ENCODE measurements at places on chromosomes 16 and 17. TPM values are rescaled to one million over a fixed set of nuclear protein-coding genes. Genes with fewer than 3 reads are reported as not detected.
A peak's percentile ranks its signal among the peaks of the same experiment; 100 is the strongest.

GRCh38 chr16:8716592-8716991 lies 42.2 kb downstream of the ABAT start:
- no peak for DNase-seq

- DNase-seq: peak; percentile 73
Observed at GRCh38 chr16:84013787-84014569, 28.6 kb downstream of the SLC38A8 start.

GRCh38 chr17:64497565-64498035 lies 746 bp upstream of the POLG2 start:
- DNase-seq: no peak

GRCh38 chr16:79298894-79299799 lies 301.4 kb downstream of the MAF start:
- no peak for DNase-seq

DNA sequence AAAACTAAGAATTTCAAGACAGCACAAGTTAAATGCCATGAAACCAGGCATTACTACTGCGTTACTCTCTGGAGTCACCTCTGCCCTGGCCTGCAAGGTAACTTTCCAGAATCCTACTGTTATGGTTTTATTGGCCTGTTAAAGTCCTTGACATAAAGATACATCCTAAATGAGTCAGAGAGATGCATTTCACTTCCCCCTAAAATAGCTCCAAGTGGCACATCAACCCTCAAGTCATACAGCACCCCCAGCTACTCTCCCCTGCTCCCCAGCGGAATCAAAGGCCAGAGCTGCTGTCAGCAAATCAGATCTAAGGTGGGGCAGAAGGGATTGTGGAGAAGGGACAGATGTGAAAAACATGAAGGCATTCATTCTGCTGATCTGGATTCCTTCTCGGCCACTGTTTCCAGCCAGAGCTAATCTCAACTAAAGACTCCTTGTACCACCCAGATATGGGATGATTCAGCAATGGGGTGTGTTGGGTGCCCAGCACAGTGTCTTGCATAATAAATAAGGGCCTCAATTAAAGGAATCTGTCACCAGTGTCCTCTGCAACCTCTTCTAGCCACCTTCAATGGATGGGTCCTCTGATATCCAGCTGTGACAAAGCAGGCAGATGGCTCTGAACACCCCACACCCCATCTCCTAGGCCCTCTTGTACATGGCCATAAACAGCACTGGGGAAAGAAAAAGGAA lies 8.5 kb upstream of the CCL1 start:
- no peak for DNase-seq

GRCh38 chr16:22330326-22330725 lies 33.1 kb downstream of the POLR3E start:
- DNase-seq: no peak

DNA sequence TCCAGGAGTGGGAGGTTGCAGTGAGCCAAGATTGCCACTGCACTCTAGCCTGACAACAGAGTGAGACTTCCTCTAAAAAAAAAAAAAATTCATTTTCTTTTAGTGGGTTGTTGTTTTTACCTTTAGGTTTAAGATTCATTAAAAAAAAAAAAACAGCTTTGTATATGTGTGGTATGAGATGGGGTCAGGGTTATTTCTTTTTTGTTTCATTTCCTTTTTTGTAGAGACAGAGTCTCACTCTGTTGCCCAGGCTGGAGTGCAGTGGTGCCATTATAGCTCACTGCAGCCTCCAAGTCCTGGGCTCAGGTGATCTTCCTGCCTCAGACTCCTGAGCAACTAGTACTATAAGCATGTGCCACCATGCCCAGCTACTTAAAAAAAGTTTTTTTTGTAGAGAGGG lies 47.0 kb downstream of the BCAS3 start:
- no peak for DNase-seq

DNA sequence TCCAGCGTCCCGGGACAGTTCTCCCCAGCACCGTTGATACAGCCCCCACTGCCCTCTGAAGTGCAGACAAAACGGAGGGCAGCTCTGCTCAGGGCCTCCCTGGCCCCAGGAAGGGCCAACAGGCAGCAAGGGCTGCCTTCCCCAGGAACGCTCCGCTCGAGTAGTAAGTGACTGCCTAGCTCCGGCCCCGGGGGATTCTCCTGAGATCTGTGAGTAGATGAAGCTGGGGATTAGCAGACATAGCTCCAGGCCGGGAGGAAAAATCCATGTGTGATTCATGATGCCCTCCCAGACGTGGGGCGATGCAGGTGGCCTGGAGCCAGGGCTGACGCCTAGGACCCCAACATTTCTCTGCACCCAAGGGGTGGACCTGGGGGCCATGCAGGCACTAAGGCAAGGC lies 85.3 kb downstream of the ENGASE start:
- DNase-seq: no peak

DNA sequence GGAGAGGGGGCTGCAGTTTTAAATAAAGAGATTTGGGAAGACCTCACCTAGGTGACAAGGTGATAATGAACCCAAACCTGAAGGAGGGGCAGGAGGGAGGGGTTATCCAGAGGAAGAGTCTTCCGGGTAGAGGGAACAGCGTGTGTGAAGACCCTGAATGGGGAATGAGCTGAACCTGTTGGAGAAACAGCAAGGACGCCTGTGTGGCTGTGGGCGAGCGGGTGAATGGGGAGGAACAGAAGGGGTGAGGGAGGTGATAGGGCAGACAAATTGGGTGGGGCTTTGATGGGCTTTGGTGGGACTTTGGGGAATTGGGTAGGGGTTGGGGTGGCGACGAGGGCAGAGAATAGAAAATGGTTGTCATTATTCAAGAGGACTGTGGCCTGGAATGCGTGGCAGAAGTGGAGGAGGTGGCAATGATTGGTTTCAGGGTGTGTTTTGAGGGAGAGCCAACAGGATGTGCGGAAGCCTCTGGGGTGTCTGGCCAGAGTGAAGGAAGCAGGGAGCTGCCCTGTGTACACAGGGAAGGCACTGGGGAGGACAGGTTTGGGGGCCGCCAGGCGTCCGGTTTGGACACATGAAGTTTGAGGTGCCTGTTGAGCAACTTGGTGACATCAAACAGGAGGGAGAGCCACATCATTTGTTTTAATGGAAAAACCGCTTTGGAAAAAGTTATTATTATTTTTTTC lies 48.7 kb downstream of the NKD1 start:
- no peak for DNase-seq

GRCh38 chr17:63694950-63695773 lies 4.8 kb downstream of the LIMD2 start:
- no peak for DNase-seq

- DNase-seq: no peak
Observed at GRCh38 chr17:82876602-82877379, 37.0 kb upstream of the ZNF750 start.

- no peak for DNase-seq
Observed at GRCh38 chr17:61065263-61065773, 334.3 kb upstream of the TBX2 start.

DNA sequence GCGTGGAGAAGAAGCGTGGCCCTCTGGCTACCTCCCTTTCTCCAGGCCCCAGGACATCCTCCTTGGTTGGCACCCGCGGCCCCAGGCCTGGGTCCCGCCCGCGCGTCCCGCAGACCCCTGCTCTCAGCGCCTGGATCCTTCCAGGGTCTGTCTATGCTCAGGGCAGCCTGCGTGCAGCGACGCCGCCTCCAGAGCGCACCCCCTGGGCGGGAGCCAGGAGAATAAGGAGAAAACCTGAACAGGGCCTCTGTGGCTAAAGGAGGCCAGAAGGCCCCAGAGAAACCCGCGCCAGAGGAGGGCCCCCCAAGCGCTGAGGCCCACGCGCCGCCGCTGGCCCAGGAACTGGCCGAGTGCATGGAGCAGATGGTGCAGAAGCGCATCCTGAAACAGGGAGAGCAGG lies 40.4 kb upstream of the DNAJA2 start:
- DNase-seq: no peak

GRCh38 chr17:42413464-42414040 lies 9.5 kb downstream of the CAVIN1 start:
- DNase-seq: no peak

DNA sequence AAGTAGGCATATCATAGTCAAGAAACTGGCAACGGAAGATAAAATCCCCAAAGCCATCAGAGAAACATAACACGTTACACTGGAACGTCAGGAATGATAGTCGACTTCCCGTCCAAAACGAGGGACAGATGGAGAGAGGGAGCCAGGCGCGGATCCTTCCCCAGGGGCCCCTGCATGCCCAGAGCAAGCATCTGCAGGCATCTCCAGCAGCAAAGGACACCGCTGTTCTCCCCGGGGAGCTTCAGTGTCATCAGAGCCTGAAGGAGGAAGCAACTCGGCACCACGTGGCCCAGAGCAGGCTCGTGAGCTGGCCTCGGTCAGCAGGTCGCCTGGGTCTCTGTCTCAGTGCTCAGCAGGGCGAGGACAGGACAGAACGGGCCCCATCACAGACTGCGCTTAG lies 50.1 kb downstream of the LMF1 start:
- DNase-seq: no peak

- no peak for DNase-seq
Observed at GRCh38 chr16:81734632-81735434, 44.3 kb upstream of the PLCG2 start.

- DNase-seq: no peak
Observed at GRCh38 chr16:87323727-87324410, 6.7 kb upstream of the C16orf95 start.

- DNase-seq: no peak
Observed at GRCh38 chr16:51464996-51465395, 313.9 kb upstream of the SALL1 start.

- DNase-seq: peak; percentile 66
Observed at GRCh38 chr16:68548947-68549346, 9.9 kb downstream of the ZFP90 start.

DNA sequence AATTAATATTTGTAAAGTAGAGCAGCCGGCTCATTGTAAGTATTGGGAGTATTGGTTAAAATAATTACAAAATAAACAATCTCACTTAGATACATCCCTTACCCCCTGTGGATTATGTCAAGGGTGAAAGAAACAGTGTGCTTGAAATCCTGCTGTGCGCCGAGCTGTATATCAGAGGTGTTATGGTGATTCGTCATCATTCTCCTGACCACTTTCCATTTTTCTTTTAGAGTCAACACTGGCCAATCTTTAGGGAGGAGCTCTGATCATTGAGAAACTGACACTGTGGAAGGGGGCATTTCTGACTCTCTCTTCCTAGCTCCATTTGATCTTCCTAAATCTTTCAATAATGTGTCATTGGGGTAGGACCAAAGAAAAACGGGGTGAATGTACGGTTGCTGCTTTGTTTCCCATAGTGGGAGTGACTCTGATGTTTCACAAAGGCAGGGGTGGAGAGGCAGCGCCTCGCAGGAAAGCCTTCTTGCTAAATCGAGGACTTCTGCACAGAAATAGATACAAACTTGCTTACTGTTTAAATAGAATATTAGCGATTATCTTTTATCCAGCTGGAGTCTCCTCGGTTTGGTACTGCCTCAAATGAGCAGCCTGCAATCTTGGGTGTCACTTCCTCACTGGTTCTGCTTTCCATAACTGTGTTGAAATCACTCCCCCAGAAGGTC lies 123.4 kb downstream of the PRKCB start:
- DNase-seq: peak; percentile 20

DNA sequence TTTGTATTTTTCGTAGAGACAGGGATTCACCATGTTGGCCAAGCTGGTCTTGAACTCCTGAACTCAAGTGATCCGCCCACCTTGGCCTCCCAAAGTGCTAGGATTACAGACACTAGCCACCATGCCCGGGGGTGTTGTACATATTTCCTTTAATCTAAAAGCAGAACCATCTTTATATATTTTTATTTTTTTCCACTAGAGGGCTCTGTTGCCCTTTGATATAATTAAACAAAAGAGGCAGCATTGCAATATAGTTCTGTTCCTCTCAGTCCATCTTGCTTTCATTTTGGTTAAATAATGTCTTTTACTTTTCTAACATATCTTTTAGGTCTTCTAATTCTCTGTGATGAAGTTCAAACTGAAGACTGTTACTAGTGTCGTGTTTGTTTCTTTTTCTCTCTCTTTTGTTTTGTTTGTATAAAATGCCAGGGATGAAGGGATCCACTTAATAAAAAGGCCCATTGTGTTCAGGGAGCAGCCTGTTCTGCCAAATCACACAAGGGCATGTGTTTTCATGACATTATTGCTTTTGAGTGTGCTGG lies 23.4 kb downstream of the WWOX start:
- DNase-seq: no peak

DNA sequence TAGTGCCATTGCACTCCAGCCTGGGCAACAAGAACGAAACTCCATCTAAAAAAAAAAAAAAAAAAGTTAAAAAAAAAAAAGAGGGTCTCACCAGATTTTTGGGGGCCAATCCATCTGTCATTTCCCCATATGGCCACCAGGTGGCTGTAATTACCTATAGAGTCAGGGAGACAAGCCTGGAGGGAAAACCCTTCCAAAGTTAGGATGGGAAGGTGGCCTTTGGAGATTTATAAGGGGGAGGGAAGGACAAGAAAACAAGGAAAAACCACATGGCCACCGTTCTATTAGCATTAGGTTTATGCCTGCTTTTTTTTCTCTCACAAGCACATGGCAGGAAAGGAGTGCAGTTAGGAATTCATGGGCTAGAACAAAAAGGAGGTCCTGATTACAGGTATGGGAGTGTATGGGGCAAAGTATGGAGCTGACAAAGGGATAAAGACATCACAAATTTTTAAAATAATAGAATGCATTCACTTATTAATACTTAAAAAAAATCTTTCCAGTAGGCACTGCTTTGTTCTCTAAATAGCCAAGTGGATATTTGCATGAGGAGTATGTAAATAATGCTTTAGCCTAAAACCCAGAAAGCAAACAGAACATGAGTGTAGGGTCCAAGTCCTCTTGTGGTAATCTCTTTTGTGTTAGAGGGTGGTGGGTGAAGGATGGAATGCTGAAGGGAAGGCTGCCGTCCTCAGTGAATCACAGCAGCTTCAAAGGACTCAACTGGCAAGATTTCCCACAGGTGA lies 5.1 kb downstream of the CYB5D1 start:
- DNase-seq: peak; percentile 61

GRCh38 chr16:49527611-49528010 lies 154.0 kb downstream of the C16orf78 start:
- DNase-seq: no peak

Gene EME2
- 32.0 TPM for total RNA-seq

Gene GPR139
- total RNA-seq: not detected

Gene KRTAP2-3
- total RNA-seq: not detected

Gene SLC16A13
- 14.8 TPM for total RNA-seq

Gene NOS2
- total RNA-seq: not detected

Gene NTN1
- total RNA-seq: not detected

Gene DYNLL2
- total RNA-seq: 31.7 TPM

Gene UNC13D
- 249 TPM for total RNA-seq

Gene NT5M
- total RNA-seq: 9.0 TPM

Gene CCL13
- not detected for total RNA-seq

Gene UMOD
- total RNA-seq: not detected

Measured in activated CD8-positive, alpha-beta T cell treated with anti-CD3 and anti-CD28 coated beads, Interleukin-2, amount 10 ng/mL, durations not matched to agents 7 days and 5 days (primary cell).